ENCODE measurements at places on chromosomes 12 and 14.

- DNase-seq, result no peak
Measured at GRCh38 chr12:111584959-111585358, 14.2 kb downstream of the ATXN2 start.

GRCh38 chr14:89922031-89922907 lies 32.3 kb downstream of the EFCAB11 start:
- peak; percentile 88 for DNase-seq

- DNase-seq, result peak; percentile 48
Measured at GRCh38 chr12:113162102-113163029, 12.8 kb downstream of the CFAP73 start.

DNA sequence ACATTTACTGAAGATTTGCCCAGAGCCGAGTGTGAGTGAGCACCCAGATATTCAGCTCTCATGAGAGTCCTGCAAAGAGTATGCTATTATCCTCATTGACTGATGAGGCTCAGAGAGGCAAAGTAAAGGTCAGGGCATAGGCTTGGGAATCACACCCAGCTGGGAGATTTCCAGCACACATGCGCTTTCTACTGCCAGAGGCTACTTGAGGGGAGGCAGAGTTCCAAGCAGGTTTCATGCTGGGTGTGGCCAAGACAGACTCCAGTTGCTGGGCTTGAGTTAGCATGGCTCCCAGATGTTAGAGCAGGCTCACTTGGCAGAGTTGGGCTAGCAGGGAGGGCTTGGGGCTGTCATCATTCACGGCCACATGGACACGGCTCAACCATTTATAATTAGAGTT lies 14.4 kb upstream of the FAM181A start:
- DNase-seq, result no peak

DNA sequence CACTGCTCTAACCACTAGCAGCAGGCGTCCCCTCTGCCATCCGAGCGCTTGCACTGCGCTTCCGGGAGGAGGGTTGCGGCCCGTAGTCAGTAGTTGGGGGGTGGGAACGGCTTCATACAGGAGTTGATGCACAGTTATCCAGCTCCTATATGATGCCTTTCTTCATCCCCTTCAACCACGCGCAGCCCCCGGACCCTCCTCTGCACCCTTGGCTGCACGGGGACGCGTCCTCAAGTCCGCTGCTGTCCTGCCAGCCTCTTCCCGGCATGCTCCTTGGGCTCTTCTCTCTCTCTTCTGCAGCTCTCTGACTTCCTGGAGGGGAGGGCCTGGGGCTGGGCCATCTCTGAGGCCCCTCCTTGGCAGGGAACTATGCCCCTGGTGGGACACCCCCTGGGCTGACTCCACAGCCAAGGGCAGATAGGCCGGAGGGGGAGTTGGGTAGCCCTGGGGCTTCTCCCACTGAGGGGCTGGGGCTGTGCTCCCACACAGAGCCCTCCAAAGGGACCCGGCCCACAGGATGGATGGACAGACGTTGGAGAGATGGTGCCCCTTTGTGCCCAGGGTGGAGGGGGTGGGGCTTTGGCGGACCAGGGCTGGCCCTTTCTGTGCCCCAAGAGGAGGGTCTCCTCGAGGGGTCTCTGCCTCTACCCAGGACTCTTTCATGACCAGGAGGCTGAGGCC lies 29.0 kb downstream of the RTL1 start:
- no peak for DNase-seq

DNA sequence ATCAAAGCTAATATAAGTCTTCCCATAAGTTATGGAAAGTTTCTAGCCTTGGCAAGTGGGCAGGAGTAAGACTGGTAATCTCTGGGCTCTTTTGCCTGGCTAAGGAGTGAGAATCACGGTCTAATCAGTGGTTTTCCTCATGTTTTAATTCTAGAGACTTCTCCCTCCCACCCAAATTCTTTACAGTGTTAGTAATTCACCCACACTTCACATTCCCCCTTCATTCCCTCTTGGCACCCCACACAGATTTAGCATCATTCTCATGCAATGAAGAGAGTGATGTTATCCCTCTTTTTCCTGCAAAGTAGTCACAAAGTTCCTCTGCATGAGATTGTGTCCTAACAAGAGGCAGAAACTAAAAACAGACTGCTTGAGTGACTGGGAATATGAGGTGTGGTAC lies 28.6 kb upstream of the CACNA2D4 start:
- no peak for DNase-seq

GRCh38 chr12:11765421-11765816 lies 115.9 kb downstream of the ETV6 start:
- DNase-seq, result no peak

- DNase-seq, result peak; percentile 96
Measured at GRCh38 chr14:31937730-31938346, 139.3 kb upstream of the ARHGAP5 start.
